GM18507 (cell line): ENCODE measurements at places on chromosomes 11 and 22.

DNA sequence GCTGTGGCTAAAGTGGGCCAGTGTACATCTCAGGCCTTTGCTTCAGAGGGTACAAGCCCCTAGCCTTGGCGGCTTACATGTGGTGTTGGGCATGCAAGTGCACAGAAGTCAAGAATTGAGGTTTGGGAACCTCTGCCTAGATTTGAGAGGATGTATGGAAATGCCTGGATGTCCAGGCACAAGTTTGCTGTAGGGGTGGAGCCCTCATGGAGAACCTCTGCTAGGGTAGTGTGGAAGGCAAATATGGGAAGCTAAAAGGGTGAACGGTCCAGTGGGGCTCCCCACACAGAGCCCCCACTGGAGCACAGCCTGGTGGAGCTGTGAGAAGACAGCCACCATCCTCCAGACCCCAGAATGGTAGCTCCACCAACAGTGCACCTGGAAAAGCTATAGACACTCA is 28.5 kb upstream of the PGR start:
- DNase-seq: no peak

GRCh38 chr11:111363985-111364384 is 15.1 kb downstream of the POU2AF1 start:
- DNase-seq: no peak

DNA sequence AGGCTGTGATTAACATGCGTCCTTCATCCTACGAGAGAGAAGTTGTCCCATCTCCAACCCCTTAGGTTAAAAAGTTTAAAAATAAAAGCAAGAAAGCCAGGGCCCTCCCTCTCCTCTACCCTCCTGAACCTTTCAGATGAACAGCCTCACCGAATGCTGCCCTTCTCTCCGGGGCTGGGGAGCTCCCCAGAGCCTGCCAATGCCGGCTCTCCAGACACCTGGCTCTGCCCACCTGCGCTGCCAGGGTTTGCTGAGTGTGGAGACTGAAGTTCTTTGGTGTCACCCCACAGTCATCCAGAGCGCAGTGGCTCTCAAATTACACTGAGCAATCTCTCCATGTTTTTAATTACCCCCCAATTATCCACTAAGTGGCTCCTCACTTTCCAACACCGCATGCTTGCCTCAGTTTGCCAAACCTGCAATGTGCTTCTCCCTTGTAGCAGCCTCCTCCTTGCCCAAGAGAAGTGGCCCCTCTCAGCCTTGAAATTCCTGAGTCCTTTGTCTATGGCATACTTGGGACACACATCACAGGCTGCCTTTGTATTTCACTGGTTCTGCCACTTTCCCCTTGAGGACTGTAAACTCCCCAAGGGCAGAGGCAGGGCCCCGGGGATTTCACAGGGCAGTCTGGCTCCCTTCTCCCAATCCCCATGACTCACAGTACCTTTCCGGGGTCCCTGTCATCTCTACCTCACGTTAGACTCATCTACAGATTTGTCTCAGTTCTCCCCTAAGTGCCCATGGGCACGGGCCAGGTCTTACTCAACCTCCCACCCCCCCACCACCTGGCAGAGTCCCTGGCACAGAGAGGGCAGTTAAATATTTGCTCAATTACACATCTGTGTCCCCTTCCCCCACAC is 2.0 kb downstream of the MYH9 start:
- no peak for DNase-seq

GRCh38 chr11:116499396-116500003 is 273.3 kb downstream of the BUD13 start:
- peak; percentile 39 for DNase-seq

GRCh38 chr22:44818727-44819126 is 66.4 kb downstream of the ARHGAP8 start:
- no peak for DNase-seq

DNA sequence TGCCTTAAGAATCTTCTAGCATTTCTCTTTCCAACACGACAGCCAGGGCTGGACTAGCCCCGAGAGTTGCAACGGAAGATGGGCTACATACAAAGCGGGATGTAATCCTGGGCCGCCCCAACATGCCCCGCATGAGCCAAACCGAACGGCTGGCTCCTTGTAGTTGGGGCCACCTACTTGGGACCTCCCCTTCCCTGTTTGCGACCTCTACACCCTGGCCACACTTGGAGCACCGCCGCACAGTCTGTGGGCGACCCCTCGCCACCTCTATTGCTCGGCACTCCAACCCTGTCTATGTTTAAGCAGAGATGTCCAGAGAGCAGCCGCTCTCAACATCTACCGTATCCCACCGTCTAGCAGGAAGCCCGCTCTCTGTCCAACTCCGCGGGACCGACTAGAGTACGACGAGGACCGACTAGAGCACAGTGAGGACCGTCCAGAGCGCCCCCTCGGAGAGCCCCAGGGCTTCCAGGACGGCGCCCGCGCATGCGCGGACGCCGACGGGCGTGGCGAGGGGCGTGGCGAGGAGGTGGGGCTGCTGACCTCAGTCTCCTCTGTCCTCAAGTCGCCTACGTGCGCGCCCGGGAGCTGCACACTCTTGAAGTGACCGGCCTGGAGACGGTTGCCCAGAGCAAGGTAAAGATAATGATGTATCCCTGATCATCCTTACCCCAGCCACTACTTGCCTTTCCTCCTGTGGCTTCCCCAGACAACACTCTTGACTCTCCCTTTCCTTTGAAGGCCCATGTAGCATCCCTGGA is 32.3 kb downstream of the NEAT1 start:
- peak; percentile 96 for DNase-seq

DNA sequence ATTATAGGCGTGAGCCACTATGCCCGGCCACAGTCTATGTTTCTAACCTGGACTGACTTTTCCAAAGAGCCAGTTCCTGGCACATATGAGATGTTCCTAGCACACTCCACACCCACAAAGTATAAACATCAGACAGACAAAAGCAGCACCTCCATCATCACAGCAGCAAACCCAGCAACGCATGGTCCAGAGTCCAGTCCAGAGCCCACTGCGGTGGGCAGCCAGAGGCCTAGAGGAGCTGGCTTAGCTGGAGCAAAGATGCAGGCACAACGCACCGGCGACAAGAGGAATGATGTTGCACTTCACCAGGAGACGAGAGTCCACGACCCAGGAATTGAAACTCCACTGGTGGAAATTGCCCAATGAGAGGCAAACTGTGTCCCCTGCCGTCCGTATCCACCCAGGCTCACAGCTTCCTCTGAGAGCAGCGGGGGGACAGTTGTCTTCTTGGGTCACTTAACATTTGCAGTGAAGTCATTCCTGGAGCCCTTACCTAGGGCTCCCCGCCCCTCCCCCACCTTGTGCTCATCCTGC is 36.6 kb downstream of the RPS6KA4 start:
- DNase-seq: no peak

- DNase-seq: no peak
These were observed 745 bp upstream of the ZBTB44 start for GRCh38 chr11:130315354-130315970.

- DNase-seq: no peak
These were observed 708.1 kb downstream of the NTM start for GRCh38 chr11:132078264-132079076.

DNA sequence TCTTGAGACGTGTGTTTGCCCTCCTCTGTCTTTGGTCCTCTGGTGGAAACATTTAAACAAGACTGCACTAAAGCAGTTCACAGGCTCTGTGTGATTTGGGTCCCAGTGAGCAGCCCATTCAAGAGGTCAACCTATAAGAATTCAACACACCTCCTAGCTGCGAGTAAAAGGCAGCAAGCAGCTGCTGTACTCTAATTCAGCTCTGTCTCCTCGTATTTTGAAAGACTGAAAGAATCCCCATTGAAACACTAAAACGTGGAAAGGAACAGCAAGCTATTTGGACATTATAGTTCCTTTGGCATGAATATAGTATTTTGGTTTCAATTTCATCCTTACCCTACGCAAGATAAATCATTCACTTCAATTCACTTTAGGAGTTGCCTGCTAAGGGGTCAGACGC is 1046.7 kb downstream of the DLG2 start:
- DNase-seq: no peak

DNA sequence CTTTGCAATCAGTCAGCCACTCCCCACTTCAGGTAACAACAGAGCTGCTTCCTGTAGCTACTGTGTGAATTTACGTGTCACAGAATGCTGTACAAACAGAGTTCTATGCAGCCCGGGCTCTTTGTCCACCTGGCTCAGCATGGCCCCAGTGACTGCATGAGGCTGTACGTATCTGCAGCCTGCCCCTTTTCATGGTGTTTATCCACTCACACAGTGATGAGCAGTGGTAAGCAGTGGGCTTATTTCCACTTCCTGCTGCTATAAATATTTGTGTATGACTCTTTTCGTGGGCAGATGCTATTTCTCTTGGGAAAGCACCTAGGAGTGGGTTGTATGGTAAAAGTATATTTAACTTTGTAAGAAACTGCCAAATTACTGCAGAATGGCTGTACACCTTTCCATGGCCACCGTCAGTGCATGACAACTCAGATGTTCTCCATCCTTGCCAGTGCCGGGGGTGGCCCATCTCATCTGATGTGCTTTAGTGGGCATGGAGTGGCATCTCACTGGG is 43.3 kb downstream of the MYEOV start:
- peak; percentile 23 for DNase-seq

- no peak for DNase-seq
These were observed 72.4 kb downstream of the CYP2R1 start for GRCh38 chr11:14819596-14819995.

GRCh38 chr22:46754110-46754799 is 8.2 kb upstream of the TBC1D22A start:
- DNase-seq: no peak

- DNase-seq: no peak
These were observed 3.7 kb upstream of the HSPA8 start for GRCh38 chr11:123065621-123066020.

GRCh38 chr22:20519558-20519957 is 12.1 kb downstream of the MED15 start:
- DNase-seq: no peak

DNA sequence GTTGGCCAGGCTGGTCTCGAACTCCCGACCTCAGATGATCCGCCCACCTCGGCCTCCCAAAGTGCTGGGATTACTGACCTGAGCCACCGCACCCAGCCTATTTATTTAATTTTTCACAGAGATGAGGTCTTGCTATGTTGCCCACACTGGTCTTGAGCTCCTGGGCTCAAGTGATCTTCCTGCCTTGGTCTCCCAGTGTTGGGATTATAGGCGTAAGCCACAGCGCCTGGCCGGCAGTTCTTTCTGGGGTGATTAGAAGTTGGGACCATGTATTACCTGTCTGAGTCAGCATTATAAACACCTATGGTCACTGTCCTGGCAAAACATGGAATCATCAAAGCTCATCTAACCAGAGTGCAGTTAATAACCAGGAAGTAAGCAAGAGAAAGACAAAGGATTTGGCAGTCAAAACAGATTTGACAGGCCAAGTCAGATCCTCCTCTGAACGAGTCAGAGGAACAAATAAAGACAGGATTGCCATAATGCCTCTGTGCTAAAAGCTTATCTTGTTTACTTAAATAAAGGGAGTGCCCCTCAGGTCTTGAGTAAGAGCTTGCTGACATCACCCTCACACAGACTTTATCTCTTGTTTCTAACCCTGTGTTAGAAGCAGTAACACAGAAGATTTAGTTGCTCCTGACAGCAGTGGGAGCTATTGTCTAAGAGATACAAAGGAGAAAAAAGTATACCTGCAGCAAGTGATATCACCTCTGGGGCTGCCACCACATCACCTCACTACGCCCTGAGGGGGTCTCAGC is 3.7 kb downstream of the SERPIND1 start:
- no peak for DNase-seq

- no peak for DNase-seq
These were observed 32.6 kb downstream of the TEAD1 start for GRCh38 chr11:12706545-12707499.

DNA sequence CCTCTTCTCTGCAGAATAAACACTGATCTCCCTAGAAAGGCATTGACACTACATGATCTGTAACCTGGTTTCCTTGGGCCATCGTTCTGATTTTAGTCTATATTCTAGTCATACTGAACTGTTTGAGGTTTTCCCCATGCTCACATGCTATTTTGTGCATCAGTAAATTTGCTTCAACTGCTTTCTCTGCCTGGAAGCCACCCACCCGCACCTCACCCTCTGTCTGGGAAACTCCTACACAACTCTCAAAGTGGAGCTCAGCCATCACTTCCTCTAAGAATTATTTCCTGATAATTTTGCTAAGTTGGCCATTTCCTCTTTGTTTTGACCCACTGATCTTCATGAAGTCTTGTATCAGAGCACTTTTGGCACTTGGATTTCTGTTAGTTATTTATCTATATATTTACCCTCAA is 36.1 kb downstream of the MMP20 start:
- no peak for DNase-seq

DNA sequence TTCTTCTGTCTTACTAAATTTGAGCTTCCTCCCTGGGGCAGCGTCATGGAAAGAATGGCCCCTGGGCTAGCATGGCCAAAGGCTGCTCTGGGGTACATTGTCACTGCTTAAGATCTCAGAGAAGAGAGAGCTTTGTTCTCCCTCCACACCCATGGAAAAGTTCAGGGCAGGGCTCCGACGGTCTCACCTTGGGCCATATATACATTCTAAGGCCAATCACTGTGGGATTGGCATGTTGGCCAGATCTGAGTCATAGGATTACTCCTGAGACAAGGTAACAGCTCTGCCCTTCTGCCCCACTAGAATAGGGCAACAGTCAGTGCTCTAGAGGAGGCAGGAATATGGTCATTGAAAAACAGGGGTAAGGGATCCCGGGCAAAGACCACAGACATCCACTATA is 56.2 kb downstream of the BUD13 start:
- no peak for DNase-seq

- no peak for DNase-seq
These were observed 11.0 kb downstream of the NAP1L4 start for GRCh38 chr11:2981130-2981529.

DNA sequence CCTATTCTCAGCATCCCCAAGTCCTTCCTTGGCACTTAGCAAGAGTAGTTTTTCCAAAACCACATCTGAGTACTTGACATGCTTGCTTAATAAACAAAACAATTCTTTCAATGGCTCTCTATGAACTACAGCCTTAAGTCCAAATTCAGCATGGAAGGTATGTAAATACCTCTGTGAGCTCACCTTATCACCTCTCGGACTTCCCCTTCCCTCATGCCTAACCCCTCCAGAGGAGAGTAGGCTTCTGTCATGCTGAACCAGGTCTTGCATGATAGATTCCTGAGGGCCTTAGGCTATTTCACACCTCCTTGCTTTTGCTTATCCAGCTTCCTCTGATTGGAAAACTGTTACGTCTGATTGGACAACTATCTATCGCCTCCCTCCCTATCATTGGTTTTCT is 312.9 kb upstream of the CCDC90B start:
- DNase-seq: no peak

GRCh38 chr11:117705866-117706265 is 91.2 kb downstream of the DSCAML1 start:
- DNase-seq: no peak

DNA sequence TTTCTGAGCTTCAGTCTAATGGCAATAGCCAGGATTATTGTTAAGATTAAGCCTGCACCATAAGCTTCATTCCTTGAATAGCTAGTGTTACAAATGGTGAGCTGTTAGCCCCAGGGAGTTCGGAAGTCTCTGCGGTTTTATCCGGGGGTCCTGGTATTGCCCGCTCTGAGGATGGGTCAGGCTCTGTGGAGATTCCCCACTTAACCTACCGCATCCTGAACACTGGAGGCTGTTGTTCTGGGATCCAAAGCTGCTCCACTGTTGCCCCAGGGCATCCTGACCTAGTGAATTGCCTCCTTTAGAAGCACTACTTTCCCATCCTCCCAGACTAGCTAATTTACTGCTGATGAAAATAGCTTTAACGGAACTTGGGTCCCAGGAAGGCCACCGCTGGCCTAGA is 14.5 kb upstream of the PEX26 start:
- no peak for DNase-seq

GRCh38 chr22:50727678-50728522 is 10.1 kb upstream of the ACR start:
- DNase-seq: no peak
